Stimulated activated CD8-positive, alpha-beta memory T cell treated with anti-CD3 and anti-CD28 coated beads, Interleukin-15, amount 100 ng/mL, for 4 hours (primary cell): ENCODE measurements at places on chromosomes 7 and 10.

DNA sequence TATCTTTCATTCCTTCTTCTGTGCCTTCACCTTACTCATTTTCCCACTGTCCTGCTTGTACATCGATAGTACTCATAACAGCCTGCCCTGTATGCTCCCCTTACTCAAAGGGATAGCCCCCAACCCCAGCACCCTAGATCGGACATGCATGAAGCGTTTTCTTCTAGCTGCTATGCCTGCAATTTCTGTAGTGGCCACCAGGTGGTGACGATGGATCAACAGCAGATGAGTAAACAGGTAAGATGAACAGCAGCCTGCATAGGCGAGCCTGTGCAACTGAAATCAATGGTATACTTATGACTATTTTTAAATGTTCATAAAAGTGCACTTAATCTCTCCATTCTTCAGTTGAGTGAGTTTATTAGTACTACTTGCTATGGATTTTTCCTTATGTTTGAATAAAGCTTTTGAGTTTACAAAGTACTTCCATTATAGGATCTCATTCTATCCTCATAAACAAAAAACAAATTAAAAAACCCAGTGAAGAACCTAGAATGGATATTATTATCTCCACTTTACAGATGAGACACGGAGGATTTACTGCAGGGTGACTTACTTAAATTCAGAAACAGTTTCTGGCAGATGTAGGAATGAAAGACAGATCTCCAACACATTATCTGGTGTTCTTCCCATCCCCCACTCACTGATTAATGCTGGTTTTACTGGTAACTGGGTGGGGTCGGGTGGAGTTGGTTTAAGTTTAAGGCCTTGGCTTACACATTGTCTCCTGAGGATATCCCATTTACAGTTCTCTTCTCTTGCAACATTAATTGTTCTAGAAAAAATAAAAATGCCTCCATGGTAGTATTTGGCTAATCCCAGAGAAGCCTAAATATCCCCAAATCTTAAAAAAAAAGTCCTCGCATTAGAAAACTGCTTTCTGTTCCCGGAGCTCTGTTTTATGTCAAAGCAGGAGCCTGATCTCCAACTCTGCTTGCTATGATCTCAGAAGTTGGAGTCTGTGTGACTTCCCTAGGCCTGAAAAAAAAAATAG lies 222.1 kb downstream of the GLI3 start:
- no peak for DNase-seq

- no peak for DNase-seq
These were observed 118.7 kb upstream of the SEC61G start for GRCh38 chr7:54877683-54878082.

- no peak for DNase-seq
These were observed 51.3 kb downstream of the POLL start for GRCh38 chr10:101536800-101537199.

DNA sequence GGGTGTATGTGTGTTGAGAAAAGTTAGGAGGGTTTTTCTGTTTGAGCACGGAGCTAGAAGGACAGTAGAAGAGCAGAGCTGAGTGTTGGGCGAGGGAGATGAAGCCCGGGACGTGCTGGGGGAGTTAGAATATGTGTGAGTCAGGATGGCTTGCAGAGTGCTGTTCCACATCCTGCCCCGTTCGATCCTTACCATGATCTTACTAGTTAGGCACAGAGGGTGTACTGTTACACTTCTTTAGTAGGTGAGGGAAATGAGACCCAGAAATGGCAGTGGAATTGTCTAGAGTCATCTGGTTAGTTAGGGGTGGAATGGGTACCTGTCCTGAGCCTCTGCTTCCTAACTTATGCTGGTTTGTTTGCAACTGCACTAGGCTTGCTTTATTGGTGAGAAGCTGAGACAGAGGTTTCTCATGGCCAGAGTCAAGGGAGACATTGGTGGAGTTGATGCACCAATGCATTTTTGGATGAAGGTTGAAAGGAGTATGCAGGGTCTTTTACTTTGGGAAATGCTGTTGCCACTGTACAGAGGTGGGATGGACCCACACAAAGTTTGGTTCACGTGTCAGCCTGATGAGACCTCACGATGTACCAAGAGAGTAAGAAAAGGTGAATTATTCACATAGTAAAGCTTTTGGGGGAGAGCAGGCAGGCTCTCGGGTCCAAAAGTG lies 42.4 kb downstream of the CCNY start:
- no peak for DNase-seq

GRCh38 chr7:26188206-26188956 lies 12.2 kb downstream of the HNRNPA2B1 start:
- DNase-seq = no peak

DNA sequence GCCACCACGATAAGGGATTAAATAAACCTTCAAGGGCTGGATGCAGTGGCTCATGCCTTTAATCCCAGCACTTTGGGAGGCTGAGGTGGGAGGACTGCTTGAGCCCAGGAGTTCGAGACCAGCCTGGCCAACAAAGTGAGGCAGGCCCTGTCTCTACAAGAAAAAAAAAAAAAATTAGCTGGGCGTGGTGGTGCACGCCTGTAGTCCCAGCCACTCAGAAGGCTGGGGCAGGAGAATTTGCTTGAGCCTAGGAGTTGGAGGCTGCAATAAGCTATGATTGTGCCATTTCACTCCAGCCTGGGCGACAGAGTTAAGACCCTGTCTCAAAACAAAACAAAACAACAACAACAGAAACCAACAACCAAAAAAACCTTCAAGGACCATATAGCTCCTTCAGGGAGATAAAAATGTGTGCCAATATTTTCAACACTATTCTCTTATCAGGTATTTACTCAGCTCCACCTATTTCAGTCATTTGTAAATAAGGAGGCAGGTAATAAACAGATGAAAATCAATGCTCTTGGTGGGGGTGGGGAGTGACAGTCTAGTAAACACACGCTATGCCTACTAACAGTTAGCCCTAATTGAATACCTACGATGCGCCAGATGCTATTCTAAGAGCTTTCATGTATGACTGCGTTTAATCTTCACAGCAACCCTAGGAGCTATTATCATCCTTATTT lies 13.2 kb downstream of the BAIAP2L1 start:
- DNase-seq = no peak

DNA sequence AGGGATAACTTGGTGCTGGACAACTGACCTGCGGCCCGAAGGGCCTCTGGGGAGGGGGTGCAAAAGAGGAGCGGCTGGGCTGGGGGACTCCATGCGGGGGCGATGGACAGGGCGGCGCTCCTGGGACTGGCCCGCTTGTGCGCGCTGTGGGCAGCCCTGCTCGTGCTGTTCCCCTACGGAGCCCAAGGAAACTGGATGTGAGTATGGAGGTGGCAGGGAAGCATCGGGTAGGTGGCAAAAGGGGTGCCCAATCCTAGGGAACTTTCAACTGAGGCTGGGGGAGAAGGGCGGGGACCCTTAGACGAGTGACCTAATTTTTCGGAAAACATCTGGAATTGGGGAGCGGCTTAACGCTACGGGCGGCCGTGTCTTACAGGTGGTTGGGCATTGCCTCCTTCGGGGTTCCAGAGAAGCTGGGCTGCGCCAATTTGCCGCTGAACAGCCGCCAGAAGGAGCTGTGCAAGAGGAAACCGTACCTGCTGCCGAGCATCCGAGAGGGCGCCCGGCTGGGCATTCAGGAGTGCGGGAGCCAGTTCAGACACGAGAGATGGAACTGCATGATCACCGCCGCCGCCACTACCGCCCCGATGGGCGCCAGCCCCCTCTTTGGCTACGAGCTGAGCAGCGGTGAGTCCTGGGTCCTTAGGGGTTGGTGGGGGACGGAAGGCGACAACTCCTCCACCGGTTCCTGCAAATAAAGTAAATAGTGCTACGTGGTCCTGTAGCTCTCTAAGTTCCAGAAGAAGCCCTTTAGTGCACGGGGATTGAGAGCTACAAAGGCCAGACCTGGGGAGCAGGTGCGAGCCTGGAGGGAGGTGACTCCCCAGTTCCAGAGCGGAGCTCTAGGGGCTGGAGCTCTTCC lies 622 bp downstream of the WNT16 start:
- no peak for DNase-seq

- no peak for DNase-seq
These were observed 49.0 kb upstream of the TPK1 start for GRCh38 chr7:144884896-144885295.

- DNase-seq = no peak
These were observed 9.5 kb upstream of the TRPV6 start for GRCh38 chr7:142894985-142895593.

GRCh38 chr7:47803846-47804245 lies 144.4 kb downstream of the PKD1L1 start:
- no peak for DNase-seq

DNA sequence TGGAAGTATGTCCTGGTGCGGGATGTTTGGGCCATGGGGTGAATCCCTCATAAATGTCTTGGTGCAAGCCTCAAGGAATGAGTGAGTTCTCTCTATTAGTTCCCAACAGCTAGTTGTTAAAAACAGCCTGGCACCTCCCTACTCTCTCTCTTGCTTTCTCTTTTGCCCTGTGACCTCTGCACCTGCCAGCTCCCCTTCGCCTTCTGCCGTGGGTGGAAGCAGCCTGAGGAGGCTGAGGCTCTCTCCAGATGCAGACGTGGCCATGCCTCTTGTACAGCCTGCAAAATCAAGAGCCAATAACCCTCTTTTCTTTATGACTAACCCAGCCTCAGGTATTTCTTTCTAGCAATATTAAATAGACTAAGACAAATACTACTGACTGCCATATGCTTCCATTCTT lies 210.3 kb downstream of the POM121L12 start:
- DNase-seq = no peak
